ENCODE measurements at places on chromosomes 6 and 20.

DNA sequence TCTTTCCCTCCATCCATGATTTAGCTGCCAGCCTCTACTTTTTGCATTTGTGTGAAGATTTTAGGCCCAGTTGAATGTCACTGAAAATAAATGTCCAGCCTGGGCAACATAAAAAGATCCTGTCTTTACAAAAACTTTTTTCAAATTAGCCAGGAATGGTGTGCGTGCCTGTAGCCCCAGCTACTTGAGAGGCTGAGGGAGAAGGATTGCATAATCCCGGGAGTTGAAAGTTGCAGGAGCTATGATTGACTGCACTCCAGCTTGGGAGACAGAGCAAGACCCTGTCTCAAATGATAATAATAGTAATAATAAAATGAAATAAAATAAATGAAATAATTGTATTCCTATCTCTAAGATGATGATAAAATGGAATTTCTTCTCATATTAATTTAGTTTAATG lies 5.0 kb upstream of the GFOD1 start:
- H3K27ac ChIP-seq, result no peak overlapping the region
- peaks cover 12% of the 10 kb centered on the region for H3K4me1 ChIP-seq

GRCh38 chr20:41100001-41100480 lies 37.3 kb upstream of the PLCG1 start:
- H3K4me1 ChIP-seq, result no peaks in the 10 kb centered on the region
- peaks cover 81% of the 10 kb centered on the region for H3K36me3 ChIP-seq
- no peak for DNase-seq
- H3K27ac ChIP-seq, result no peak overlapping the region
- H3K4me3 ChIP-seq, result no peak overlapping the region

- H3K27ac ChIP-seq, result no peak overlapping the region
- H3K27me3 ChIP-seq, result no peaks in the 10 kb centered on the region
- no peaks in the 10 kb centered on the region for H3K4me1 ChIP-seq
- peaks cover 20% of the 10 kb centered on the region for H3K36me3 ChIP-seq
- no peak overlapping the region for H3K4me3 ChIP-seq
These were observed 25.9 kb downstream of the UQCC2 start for GRCh38 chr6:33685411-33686224.

GRCh38 chr6:70103798-70104197 lies 199.1 kb downstream of the COL9A1 start:
- no peak overlapping the region for H3K27ac ChIP-seq
- peaks cover 14% of the 10 kb centered on the region for H3K27me3 ChIP-seq
- peak; percentile 9 for DNase-seq
- H3K4me1 ChIP-seq, result no peaks in the 10 kb centered on the region

DNA sequence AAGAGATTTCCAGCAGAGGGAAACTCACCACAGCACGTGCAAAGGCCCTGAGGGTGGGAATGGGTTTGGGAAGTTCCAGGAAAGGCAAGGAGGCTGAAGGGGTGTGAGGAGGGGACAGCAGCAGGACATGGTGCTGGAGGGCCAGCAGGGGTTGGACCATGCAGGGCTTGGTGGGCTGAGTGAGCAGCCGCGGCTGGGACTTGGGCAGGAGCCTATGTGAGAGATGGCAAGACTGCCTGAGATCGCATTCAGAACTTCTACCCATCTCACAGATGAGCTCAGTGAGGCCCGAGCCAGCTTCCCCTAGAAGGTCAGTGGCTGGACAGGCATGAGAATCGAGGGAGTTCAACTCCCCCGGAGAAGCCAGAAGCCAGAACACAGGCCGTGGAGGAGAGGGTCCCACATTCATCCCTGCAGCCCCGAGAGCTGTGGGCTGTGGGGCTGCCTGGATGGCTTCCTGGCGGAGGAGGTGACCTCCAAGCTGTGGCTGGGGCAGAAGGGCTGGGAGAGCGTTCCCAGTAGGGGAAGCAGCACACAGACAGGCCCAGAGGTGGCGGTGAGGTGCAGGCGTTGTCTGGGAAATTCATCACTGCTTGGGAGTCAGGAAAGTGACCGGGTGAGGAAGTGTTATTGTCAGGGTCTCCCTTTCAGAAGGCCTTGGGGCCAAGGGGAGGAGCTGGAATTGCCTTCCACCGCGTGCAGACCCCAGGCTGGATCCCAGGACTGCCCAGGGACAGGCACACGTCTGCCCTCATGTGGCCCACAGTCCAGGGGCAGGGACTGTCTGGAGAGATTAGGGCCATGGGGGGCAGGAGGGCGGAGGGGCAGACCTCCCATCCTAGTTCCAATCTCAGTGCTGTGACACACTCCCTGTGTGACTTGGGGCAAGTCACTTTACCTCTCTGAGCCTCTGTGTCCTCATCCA lies 103.8 kb downstream of the CEBPB start:
- H3K4me3 ChIP-seq, result no peak overlapping the region
- H3K36me3 ChIP-seq, result no peaks in the 10 kb centered on the region
- no peak for DNase-seq
- peaks cover 19% of the 10 kb centered on the region for H3K4me1 ChIP-seq
- H3K27ac ChIP-seq, result peak overlapping the region; percentile 24

- no peak overlapping the region for H3K4me3 ChIP-seq
- no peak for DNase-seq
- peaks cover 10% of the 10 kb centered on the region for H3K4me1 ChIP-seq
- no peak overlapping the region for H3K27ac ChIP-seq
- H3K27me3 ChIP-seq, result no peaks in the 10 kb centered on the region
These were observed 55.4 kb upstream of the RIPOR2 start for GRCh38 chr6:24990944-24991809.

GRCh38 chr20:62793757-62794006 lies 2.6 kb upstream of the MRGBP start:
- H3K36me3 ChIP-seq, result peaks cover 4% of the 10 kb centered on the region
- no peak for DNase-seq
- H3K4me3 ChIP-seq, result peak overlapping the region; percentile 54
- peaks cover 39% of the 10 kb centered on the region for H3K4me1 ChIP-seq
- H3K27me3 ChIP-seq, result no peaks in the 10 kb centered on the region

DNA sequence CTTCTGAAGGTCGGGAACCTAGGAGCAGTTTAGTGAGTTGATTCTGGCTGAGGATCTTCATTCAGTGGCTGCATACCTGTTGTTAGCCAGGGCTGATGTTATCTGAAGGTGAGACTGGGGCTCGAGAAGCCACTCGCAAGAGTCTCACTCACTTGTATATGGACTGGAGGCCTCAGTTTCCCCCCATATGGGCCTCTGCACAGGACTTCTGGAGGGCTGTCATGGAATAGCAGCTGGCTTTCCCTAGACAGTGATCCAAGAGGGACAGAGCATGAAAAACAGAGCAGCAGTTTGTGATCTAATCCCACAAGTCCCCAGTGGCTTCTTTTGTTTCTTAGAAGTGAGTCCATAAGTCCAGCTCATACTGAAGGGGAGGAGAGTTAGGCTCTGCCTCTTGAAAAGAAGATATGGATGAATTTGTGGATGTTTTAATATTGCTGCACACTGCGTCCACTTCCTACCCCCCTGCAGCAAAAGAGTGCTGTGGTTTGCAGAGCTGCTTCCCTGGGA lies 623.4 kb downstream of the CDH26 start:
- H3K4me3 ChIP-seq, result no peak overlapping the region
- H3K36me3 ChIP-seq, result no peaks in the 10 kb centered on the region
- no peak overlapping the region for H3K27ac ChIP-seq
- no peaks in the 10 kb centered on the region for H3K4me1 ChIP-seq

- no peak overlapping the region for H3K4me3 ChIP-seq
- no peak for DNase-seq
- peaks cover 35% of the 10 kb centered on the region for H3K4me1 ChIP-seq
- no peaks in the 10 kb centered on the region for H3K27me3 ChIP-seq
- H3K36me3 ChIP-seq, result 0 out of 2 replicates have a peak, but pooled peaks cover 8% of the 10 kb centered on the region
These were observed 111.1 kb downstream of the FOXO3 start for GRCh38 chr6:108671790-108672189.

DNA sequence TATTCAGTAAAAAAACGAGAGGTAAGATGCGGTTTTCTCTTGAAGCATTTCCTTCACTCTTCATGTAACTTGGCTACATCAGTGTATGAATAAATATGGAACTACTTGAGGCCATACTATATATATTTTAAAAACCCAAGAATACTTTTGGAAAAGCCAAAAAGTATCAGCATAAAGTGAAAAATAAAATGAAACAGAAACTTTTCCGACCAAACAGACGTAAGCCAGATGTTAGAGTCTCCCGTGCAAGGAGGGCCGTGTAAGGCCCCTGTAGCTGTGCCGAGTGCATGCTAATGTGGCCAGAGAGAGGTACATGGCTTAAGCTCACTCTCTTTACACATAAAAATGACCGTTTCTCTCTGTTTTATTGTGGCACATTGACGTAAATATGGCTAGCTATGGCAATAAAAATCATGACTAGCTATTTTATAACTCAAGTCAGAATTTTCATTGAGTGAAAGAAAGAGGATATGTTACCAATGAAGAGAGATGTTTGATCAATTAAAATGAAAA lies 140.1 kb upstream of the GMDS start:
- peak overlapping the region; percentile 68 for H3K27ac ChIP-seq
- peaks cover 16% of the 10 kb centered on the region for H3K4me1 ChIP-seq
- H3K4me3 ChIP-seq, result no peak overlapping the region
- no peaks in the 10 kb centered on the region for H3K36me3 ChIP-seq
- H3K27me3 ChIP-seq, result no peaks in the 10 kb centered on the region

GRCh38 chr20:49045440-49046086 lies 549 bp upstream of the CSE1L start:
- peak overlapping the region; percentile 73 for H3K27ac ChIP-seq
- H3K36me3 ChIP-seq, result peaks cover 23% of the 10 kb centered on the region
- H3K4me3 ChIP-seq, result peak overlapping the region; percentile 96

GRCh38 chr20:24495266-24495665 lies 25.8 kb downstream of the SYNDIG1 start:
- DNase-seq, result no peak
- H3K4me3 ChIP-seq, result no peak overlapping the region
- no peak overlapping the region for H3K27ac ChIP-seq
- peaks cover 76% of the 10 kb centered on the region for H3K27me3 ChIP-seq
- no peaks in the 10 kb centered on the region for H3K4me1 ChIP-seq

DNA sequence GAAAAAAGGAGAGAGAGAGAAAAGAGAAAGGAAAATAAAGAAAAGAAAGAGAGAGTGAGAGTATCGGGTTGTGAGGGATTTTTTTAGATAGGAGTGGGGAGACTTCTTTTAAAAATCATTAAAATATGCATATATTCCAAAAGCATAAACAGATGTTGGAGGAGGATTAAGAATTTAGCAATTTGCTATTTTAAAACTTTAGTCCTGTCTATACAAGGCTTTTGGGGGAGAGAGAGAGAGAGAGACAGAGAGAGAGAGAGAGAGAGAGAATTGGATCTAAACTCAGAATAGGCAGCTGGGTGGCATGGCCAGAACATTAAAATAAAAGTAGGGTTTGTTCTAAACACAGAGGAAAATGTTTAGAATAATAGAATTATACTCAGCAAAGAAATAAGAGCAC lies 72.1 kb downstream of the SOD2 start:
- no peak overlapping the region for H3K27ac ChIP-seq
- H3K4me1 ChIP-seq, result no peaks in the 10 kb centered on the region
- peaks cover 13% of the 10 kb centered on the region for H3K27me3 ChIP-seq
- no peak overlapping the region for H3K4me3 ChIP-seq
- H3K36me3 ChIP-seq, result no peaks in the 10 kb centered on the region

DNA sequence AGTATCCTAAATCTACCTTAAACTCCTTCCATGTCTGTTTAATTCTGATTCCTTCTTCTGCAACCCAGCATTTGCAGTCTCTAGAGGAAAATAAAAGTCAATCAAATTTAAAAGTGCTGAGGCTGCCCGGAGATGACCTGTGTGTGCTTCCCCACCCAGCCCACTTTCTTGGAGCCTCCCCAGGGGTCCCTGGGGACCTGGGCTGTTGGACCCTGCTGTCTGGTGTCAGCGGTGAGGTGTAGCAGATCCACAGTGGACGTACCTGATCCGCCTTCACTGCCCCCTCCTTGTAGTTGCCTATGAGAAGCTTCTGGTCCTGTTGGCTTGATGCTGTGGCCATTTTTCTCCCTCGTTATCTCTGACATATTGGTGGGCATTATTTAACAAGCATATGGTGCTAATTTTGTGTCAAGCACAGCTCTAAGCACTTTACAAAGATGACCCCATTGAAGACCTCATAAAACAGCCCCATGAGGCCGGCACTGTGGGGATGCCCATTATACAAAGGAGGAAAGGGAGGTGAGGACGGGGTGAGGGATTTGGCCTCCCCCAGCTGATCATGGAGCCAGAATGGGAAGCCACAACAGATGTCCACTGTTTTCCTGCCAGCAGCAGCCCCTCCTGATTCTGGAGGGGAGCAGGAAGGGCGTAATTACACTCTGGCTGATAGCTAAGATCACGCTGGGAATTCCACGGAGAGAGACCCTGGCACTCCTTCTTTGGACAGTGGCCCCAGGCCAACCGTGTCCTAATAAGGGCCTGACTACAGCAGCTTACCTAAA lies 628.2 kb downstream of the CDH26 start:
- H3K27me3 ChIP-seq, result no peaks in the 10 kb centered on the region
- no peaks in the 10 kb centered on the region for H3K4me1 ChIP-seq
- H3K36me3 ChIP-seq, result no peaks in the 10 kb centered on the region
- DNase-seq, result no peak
- no peak overlapping the region for H3K4me3 ChIP-seq

- peaks cover 13% of the 10 kb centered on the region for H3K27me3 ChIP-seq
- no peaks in the 10 kb centered on the region for H3K36me3 ChIP-seq
- no peaks in the 10 kb centered on the region for H3K4me1 ChIP-seq
- H3K27ac ChIP-seq, result no peak overlapping the region
- DNase-seq, result peak; percentile 71
- no peak overlapping the region for H3K4me3 ChIP-seq
These were observed 84.5 kb upstream of the MCHR2 start for GRCh38 chr6:100078509-100078908.

GRCh38 chr6:14983599-14984518 lies 262.0 kb upstream of the JARID2 start:
- no peaks in the 10 kb centered on the region for H3K36me3 ChIP-seq
- DNase-seq, result peak; percentile 14
- no peaks in the 10 kb centered on the region for H3K4me1 ChIP-seq
- H3K4me3 ChIP-seq, result no peak overlapping the region
- H3K27ac ChIP-seq, result no peak overlapping the region
- no peaks in the 10 kb centered on the region for H3K27me3 ChIP-seq

DNA sequence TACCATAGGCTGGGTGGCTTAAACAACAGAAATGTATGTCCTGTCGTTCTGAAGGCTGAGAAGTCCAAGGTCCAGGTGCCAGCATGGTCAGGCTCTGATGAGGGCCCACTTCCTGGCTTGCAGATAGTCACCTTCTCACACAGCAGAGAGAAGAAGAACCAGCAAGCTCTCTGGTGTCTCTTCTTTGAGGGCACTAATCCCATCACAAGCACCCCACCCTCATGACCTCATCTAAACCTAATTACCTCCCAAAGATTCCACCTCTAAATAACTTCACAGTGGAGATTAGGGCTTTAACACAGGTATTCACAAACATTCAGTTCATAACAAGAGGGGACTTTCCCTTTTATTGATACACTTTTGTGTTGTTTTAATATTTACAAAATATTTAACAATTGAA lies 61.1 kb downstream of the RIN2 start:
- no peaks in the 10 kb centered on the region for H3K27me3 ChIP-seq
- peaks cover 38% of the 10 kb centered on the region for H3K4me1 ChIP-seq
- no peak overlapping the region for H3K4me3 ChIP-seq

GRCh38 chr6:147892476-147892875 lies 384.0 kb downstream of the SAMD5 start:
- H3K27ac ChIP-seq, result no peak overlapping the region
- no peak overlapping the region for H3K4me3 ChIP-seq
- no peak for DNase-seq
- H3K36me3 ChIP-seq, result no peaks in the 10 kb centered on the region
- H3K4me1 ChIP-seq, result no peaks in the 10 kb centered on the region

Data from PC-3 (cell line).